ENCODE measurements at places on chromosomes 5 and 9. TPM values are rescaled to one million over a fixed set of nuclear protein-coding genes. Genes with fewer than 3 reads are reported as not detected.

DNA sequence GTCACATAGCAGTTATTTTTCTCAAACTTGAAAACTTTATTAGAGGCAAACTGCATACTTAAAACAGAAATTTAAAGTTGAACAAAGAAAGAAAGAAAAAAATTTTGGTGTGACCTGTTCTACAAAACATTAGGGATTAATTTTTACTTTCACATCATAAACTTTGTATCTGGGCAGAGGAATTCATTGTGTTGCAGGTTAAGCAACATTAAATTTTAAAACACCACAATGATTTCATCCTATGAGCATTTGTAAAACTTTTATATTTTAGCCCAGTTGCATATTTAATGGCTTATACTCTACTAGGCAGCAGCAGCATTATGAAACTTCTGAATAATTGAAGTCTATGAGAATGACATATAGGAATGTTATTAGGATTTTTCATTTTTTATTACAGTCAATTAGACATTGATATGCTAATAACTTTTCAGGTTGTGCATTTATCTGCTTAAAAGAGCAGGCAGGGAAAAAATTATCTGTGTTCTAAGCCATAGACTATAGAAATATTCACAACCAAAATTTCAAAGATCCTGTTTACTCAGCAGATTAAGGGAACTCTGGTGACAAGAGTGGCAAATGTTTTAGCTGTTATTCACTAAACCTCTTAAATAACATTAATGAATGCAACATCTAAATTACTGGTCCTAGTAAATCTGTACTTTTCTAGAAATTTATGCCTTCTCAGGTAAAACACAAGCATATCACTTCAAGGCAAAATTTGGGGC is 1088.5 kb upstream of the CDH6 start:
- no peak for DNase-seq

DNA sequence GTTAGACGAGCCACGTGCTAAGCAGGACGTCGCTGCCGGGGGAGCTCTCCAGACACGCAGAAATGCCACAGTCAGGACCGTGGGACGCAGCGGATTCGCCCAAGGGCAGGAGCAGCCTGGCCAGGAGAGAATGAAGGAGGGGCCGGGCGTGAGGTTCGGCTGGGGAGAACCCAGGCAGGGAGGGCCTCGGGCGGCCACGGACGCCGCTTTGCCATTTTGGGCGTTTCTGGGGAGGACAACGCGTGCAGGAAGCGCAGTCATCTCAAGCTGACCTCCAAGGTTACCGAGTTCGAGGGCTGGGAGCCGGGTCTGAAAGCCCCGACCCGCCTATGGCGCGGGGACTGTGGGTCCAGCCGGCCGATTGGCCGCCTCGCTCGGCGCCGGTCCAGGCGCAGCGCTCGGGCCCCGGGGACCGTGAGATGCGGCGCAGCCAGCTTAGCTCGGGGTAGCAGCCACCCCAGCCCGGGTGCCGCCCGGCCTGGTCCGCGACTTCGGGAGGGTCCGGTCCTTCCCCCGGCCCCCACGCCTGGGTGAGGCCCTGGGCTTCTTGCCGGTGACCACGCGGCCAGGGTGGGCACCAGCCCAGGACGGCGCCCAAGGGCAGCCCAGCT is 760 bp upstream of the MAN1B1 start:
- DNase-seq, result peak; percentile 63

- peak; percentile 45 for DNase-seq
Measured at GRCh38 chr5:147101659-147102369, 133.0 kb upstream of the STK32A start.

- DNase-seq, result no peak
Measured at GRCh38 chr9:97895695-97896332, 26.5 kb downstream of the TRMO start.

DNA sequence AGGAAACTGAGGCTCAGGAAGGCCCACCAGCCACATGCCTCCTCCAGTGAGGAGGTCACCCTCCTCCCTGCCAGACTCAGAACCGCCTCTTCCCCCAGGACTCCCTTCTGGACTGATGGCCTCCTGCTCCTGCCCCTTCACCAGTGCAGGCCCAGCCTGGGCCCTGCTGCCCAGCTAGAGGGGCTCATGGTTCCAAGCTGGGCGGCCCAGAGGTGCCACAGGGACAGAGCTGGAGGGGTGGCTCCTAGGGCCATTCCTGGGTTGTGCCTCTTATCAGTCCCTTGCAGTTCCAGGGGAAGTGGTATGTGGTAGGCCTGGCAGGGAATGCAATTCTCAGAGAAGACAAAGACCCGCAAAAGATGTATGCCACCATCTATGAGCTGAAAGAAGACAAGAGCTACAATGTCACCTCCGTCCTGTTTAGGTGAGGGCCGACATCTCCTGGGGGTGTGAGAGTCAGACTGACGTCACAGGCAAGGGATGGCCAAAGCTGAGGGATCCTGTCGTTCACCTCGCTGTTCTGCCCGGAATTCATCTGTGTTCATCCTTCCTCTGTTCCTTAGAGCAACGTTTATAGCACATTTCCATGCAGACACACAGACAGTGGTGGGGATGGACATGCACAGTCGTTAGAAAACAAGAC is 819 bp downstream of the LCN2 start:
- DNase-seq, result no peak

- no peak for DNase-seq
Measured at GRCh38 chr5:101370181-101370580, 467.1 kb upstream of the ST8SIA4 start.

GRCh38 chr5:24633715-24634325 is 11.0 kb downstream of the CDH10 start:
- peak; percentile 38 for DNase-seq

Gene MAMDC2
- 93.5 TPM for total RNA-seq

Gene TEK
- 0.26 TPM for total RNA-seq

Gene COL5A1
- 129 TPM for total RNA-seq
